Stimulated activated CD4-positive, alpha-beta T cell treated with anti-CD3 and anti-CD28 coated beads, Interleukin-2, amount 100 ng/mL, for 48 hours (primary cell): ENCODE measurements at places on chromosomes 5 and 9.

GRCh38 chr9:35909687-35910612 lies 660 bp downstream of the SPAAR start:
- DNase-seq = no peak

- DNase-seq = no peak
Measured at GRCh38 chr5:114362197-114362976, 517 bp downstream of the KCNN2 start.

- DNase-seq = no peak
Measured at GRCh38 chr5:38370358-38371100, 112.2 kb downstream of the EGFLAM start.

DNA sequence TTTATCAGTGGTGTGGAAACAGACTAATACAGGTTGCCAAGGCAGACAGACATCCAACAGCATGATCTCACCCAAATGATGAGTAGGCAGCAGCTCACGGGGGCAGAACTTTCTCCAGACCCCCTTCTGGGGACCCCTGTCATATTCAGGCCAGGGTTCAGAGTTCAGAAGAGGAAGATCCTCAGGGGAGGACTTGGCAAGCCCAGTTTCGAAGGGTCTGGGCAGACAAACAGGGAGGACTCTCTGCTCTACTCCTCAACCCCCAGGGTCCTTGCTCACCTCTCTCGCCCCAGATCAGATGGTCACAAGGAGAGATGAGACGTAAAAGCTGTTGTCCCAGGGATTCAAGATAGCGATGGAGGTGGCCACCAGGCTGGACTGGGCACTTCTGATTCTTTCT lies 215.1 kb upstream of the MVB12B start:
- DNase-seq = no peak

DNA sequence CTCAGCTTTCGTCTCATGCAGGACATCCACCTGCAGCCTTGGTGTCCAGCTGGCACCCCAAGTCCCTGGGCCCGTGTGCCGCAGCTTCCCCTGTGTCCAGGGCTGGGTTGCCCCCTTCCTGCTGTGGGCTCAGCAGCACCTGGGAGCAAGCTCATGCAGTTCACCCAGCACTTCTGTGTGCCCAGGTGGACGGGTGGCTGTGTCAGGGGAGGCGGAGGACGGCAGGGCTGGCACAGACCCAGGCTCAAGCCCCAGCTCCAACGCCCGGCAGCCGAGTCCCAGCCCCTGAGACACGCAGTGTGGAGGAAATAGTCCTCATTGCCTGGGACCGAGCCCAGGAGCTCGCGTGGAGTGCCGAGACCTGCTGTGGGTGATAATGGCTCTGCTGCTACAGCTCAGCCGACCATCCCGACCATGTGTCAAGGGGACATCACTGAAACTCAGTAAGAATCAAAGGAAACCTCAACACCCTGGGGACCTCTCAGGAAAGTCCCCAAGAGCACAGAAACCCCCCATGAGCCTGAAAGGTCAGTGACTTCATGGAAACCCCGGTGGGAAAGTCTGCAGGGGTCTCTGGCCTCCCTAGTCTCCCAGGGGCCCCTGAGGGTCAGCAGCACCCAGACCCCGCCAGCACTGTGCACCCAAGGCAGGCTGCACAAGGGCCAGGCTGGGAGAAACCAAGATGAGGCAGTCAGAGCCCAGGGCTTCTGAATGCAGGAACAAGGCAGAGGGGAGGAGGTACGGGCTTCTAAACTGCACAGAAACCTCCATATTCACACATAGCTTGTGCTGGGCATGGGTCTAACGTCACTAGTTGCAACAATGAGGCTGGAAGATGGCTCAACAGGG lies 38.8 kb downstream of the LPCAT1 start:
- DNase-seq = no peak

DNA sequence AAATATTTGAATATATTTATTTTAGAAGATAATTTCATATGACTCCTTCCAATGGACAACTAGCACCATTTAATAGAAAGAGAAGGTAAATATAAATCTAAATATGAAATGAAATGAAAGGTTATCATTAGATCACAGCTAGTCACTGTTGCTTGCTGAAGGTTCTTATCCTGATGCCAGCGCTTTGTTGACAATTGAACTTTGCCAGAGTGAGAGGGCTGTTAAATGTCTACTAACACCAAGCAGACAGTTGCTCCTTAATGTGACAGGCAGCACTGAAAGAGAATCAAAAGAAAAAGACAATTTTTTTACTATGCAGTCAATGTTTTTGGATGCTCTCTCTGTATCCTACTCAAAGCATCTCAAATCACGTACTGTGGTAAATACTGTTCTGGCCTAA lies 152.6 kb upstream of the SEMA6A start:
- DNase-seq = no peak

GRCh38 chr5:33268374-33268773 lies 172.4 kb upstream of the TARS1 start:
- no peak for DNase-seq

DNA sequence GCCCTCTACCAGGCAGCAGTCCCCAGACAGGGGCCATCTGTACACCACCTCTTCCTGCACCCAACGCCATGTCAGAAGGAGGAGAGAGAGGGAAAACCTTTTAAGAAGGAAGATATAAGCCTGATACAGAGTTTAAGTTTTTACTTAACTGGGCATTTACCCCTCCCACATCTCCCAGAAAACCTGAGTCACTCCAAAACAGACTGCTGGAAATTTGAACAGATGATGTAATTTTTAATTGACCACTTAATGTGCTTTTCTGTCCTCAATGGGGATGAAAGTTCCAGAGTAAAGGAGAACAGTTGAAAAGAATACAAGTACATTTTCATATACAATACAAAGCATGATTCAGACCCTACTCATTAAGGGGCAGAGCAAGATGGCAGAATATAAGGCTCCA lies 63.9 kb downstream of the TTC39B start:
- DNase-seq = no peak

- DNase-seq = no peak
Measured at GRCh38 chr9:86926145-86926544, 21.2 kb downstream of the GAS1 start.

- no peak for DNase-seq
Measured at GRCh38 chr9:11319538-11319937, 706.7 kb upstream of the PTPRD start.

DNA sequence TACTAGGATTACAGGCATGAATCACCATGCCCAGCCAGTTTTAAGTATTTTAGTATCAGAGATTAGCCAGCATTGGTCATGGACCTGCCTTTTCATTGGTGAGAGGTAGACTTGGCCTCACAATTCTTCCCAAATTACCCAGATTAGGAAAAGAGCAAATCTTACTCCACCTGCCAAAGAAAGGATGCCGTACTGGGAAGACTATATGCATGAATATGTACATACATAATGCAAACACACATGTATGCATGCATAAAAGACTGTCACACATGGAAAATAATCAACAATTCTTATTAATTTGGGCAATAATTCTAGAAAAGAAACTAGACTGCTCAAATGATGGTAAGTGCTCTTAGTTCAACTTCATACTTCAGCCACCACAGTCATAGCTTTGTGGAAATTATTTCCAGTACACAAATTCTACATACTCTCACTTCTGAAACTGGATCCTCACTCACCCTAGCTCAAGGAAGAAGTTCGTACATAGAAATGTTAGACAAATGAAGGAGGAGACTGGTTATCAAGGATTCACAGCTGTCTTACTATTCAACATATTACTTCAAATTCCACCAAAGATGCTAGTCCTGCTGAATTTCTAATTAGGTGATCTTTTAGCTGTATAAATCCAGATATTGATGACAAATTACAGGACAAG lies 73.7 kb downstream of the MINAR2 start:
- DNase-seq = no peak

GRCh38 chr5:143217065-143217803 lies 186.3 kb downstream of the NR3C1 start:
- no peak for DNase-seq

DNA sequence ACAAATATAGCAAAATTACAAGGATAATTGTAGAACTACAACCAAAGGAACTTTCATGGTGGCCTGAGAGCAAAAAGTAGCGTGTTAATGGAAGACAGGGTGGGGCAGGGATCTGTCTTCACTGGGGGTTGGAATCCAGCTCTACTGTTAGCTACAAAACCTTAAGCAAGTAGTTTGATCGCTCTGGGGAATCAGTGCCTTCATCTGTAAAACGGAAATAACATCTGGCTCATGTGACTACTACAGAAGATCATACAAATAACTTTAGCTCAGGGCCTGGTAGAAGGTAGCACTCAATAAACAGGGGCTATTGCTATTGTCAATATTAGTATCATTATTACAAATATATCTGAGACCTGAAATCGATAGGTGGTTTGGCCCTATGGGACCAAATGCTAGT lies 40.4 kb downstream of the ZNF608 start:
- DNase-seq = no peak

GRCh38 chr5:153067869-153068268 lies 422.6 kb upstream of the GRIA1 start:
- no peak for DNase-seq

- no peak for DNase-seq
Measured at GRCh38 chr5:154541553-154541952, 63.5 kb upstream of the HAND1 start.

DNA sequence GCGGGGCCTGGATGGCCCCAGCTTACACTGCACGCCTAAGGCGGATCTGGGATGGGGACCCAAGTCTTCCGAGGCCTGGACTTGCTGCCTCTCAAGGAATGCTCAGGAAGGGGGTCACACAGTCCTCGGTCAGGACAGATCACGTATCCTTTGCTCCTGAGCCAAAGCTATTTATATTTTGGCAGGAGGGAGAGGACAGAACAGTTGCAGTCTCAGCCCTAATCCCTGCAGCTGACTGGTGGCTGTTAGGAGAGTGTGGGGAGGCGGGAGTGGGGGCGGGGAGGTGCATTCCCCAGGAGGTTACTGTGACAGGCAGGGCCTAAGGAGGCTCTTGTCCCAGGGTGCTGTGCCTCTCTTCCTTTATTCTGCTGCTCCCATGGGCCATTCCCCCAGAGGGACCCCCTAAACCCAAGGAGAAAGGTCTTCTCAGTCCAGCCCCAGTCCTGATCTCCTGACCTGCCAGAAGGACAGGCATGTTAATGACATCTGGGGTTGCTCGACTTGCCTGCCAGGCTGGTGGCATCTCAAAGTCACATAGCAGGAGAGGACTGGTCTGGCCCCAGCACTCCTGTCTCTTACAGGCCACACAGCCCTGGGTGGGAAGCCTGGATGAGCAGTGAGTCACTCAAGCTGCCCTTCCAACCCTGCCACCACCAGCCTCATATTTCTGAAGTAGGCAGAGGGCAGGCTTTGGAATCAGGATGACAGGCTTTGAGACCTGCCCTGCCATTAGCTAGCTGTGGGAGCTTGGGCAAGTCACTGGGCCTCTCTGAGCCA lies 51.9 kb downstream of the COL27A1 start:
- no peak for DNase-seq

DNA sequence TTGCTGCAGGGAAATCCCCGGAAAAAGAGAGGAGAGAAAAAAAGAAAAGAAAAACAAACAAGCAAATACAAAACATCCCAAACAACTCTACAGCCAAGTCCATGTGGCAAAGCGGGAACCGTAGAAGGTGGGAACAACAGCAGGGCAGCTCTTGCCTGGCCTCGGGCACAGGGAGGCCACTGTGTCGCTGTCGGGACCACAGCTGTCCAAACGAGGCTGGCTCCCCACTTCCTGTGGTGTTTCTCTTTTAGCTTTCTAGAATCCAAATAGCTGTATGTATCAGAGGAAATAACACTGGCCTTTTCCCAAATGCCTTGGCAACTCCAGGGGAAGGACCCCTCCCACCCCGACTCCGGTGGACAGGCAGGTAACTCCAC lies 41.6 kb upstream of the EQTN start:
- DNase-seq = no peak

GRCh38 chr9:102986425-102986824 lies 8.7 kb upstream of the CYLC2 start:
- no peak for DNase-seq

GRCh38 chr5:107937204-107937603 lies 266.5 kb upstream of the EFNA5 start:
- no peak for DNase-seq

- no peak for DNase-seq
Measured at GRCh38 chr5:141349917-141350619, at the start of gene PCDHGB1. Gene PCDHGB1, plus strand, starts transcription at chr5:141350099. Its CDS starts 162 bp downstream, at chr5:141350261.

DNA sequence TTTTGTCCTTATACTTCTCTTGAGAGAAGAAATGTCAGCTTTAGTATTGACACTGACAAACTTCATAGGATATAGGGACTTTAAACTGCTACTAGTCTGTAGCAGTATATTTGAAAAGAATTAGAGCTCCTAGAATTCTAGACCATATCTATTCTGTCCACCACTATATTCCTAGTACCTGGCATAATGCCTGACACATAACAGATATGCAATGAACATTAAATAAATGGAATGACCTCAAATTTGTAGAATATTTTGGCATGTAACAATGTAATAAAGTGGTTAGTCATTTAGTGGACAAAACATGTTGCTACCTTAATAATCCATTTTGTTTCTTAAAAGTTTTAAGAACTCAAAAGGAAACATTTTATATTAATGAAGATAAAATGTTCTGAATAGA lies 57.5 kb downstream of the HOMER1 start:
- no peak for DNase-seq

GRCh38 chr9:28741459-28741858 lies 1168.2 kb upstream of the C9orf72 start:
- DNase-seq = no peak

- DNase-seq = no peak
Measured at GRCh38 chr9:72154468-72155285, 5.4 kb downstream of the GDA start.

- DNase-seq = no peak
Measured at GRCh38 chr9:134335061-134335460, 8.8 kb downstream of the RXRA start.

- DNase-seq = no peak
Measured at GRCh38 chr5:121628783-121629182, 222.9 kb upstream of the FTMT start.

GRCh38 chr9:127181315-127181580 lies 58.8 kb upstream of the ANGPTL2 start:
- DNase-seq = no peak

DNA sequence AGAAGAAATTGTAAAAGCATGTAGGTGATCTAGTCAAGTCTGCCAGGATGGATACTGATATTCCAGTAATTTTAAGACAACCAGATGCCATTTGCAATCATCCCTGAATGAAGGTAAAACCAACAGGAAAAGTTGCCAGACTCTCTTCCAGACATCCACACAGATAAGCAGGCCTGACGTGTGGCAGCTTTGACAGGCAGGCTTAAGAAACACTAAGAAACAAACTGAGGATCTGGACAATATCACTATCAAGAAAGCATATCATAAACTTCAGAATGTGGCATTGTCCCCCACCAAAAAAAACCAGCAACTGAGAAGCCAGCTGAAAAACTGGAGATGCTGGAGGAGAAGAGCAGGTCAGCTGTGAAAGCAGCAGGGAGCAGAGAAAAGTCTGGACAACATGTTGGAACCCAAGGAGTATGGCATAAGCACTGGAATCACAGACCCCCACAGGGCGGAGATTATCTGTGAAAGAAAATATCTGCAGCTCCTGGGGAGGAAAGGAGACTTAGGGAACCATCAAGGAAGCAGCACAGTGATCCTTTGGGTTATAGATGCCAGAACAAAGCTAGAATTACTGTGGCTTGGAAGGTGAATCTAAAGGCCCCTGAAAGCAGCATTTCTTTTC lies 307.0 kb downstream of the CWC27 start:
- DNase-seq = no peak

GRCh38 chr5:69512740-69513260 lies 20.2 kb downstream of the OCLN start:
- DNase-seq = no peak

- no peak for DNase-seq
Measured at GRCh38 chr5:39219437-39219836, at the start of gene FYB1. Gene FYB1, minus strand, starts transcription at chr5:39219563. Its CDS starts 16,603 bp downstream, at chr5:39202960.

- no peak for DNase-seq
Measured at GRCh38 chr5:77366717-77367500, 125.2 kb downstream of the WDR41 start.

- DNase-seq = no peak
Measured at GRCh38 chr9:108311745-108312144, 544.0 kb downstream of the ACTL7B start.
